ENCODE measurements at places on chromosomes 13 and 19.

DNA sequence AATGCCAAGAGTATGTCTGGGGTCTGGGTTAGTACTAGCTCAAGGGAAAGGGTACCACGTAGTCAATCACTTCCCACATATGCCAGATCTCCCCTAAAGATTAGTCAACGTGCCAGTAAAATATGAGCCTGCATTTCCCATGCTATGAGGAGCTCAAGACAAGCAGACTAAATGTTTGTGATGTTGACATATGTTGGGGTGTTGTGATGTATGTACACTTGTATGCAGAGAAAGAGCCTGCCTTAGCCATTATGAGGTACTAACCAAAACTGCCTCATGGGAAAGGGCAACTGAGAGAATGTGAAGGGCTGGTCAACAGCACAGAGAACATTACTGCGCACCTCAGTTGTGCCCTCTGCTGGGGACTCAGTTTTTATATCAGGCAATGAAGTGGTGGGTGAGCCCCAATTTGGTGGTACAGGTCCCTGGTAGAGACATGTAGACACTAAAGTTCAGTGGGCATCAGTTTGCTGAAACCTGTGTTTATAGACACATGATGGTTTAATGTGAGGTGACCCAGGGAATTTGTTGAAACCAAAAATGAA is 287.0 kb downstream of the DCT start:
- no peak for DNase-seq

GRCh38 chr19:40633207-40633606 is 32.0 kb downstream of the LTBP4 start:
- DNase-seq: no peak

- peak; percentile 66 for DNase-seq
These were observed at the start of gene ZNF524 for GRCh38 chr19:55599842-55600661. ZNF524 (plus strand) TSS chr19:55600288; CDS start chr19:55602113, 1,825 bp downstream.

DNA sequence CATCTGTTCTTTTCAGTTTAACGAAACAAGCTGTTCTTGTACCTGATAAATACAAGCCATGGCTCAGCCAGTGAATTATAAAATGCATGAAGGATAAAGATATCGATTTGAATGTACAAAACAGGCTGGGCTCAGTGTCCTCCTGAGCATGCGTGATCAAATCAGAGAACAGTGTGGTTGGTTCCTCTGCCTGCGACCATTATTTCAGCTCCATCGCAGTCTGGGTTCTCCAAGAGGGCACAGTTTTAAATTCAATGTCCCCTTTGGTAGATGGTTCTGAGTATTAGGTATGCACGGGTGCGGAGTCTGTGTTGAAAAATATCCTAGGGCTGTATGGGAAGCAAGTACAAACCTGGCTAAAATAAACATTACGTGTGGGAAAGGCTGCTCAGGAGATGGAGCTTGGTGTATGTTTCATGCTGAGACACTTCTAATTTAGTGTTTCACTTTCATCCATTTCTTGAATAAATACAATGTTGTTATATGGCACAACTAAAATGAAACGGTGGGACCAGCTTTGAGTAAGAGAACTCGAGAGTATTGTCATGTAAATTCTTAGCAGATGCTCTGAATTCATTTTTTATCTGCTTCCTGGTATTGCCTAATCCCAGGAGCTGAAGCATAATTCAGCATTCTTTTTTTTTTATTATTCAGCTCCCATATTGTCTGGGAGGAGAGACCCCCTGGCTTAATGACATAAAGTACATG is 458.7 kb downstream of the MYO16 start:
- no peak for DNase-seq

- DNase-seq: no peak
These were observed 352.6 kb downstream of the ENOX1 start for GRCh38 chr13:43434191-43434590.

DNA sequence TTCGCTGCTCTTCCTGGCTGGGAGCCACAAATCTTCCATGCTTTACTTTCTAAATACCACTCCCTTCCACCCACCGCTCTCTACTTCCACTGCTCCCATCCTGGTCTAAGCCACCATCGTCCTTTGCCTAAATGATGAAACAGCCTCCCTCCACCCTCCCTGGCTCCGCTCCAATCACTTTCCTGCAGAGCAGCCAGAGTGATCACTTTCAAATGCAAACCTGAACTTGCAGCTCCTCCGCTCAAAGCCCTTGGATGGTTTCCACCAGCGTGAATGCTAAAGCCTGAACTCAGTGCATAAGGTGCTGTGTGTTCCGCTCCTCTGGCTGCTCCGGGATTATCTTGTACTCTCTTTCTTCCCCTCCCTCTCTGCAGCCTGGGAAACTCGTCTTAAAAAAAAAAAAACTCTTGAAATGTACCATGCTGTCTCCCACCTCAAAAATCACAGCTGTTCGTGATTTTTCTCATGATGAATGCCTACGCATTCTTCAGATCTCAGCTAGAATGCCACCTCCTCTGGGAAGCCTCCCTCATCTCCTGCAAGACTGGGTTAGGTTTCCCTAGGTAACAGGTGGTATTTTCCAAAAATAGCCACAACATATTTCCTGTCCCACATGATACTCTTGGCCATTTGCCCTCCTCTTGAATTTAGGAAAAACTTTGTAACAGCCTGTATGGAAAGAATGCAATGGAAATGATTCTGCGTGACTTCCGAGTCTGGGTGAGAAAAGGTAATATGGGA is 3.7 kb upstream of the SIN3B start:
- DNase-seq: no peak

DNA sequence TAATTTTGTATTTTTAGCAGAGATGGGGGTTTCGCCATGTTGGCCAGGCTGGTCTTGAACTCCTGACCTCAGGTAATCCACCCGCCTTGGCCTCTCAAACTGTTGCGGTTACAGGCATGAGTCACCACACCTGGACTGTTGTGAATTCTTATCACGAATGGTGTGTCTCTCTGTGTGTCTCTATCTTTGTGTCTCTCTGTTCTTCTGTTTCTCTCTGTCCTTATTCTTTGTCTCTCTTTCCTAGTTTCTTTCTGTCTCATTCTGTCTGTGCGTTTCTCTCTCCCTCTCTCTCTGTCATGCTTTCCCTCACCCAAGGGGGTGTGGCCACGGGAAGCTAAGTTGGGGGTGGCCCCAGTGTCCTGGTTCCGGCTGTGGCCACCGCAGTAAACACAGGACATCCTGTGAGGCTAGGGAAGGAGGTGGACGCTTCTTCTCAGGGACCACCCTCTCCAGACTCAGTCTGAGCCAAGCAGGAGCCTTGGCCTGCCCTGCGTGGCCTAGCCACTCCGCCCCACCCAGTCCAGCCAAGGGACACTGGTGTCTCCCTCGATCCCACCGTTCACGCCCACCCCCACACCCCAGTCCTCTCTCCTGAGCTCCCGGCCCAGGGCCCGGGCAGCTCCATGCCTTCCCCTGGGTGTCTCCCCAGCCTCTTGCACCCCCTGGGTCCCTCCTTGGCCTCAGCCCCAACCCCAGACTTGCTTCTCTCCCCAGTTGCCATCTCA is 3.9 kb upstream of the PRX start:
- no peak for DNase-seq

DNA sequence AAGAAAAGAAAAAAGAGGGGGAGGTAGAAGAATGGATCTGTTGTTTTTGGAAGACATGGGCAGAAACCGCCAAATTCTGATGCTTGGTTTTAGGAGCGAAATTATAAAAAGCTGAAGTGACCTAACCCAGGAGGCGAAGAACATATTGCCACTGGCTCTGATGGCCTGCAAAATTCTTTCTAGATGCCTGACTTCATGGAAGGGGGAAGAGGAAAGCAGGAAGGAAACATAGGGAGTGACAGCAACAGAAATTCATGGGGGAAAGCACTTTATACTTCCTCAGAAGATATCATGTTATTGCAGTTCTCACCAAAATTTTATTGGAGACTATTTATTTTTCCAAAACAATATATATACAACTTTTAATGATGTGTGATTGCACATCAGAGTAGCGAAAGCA is 213.5 kb downstream of the DLEU7 start:
- DNase-seq: no peak

DNA sequence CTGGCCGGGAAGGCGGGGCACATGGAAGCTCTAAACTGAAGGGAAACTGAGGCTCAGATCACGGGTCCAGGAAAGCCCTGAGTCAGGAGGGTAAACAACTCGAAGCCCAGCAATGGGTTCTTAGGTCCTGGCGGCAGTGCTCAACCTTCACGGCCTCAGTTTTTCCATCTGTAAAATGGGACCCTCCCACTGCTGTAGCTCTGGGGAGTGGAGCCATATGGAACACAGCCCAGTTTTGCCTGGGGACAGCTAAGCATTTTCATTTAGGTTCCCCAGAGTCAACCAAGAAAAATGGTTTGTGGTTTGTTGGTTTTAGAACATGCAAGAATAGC is 30.4 kb downstream of the CEBPG start:
- no peak for DNase-seq

- DNase-seq: no peak
These were observed 442.3 kb downstream of the TUBA3C start for GRCh38 chr13:18739310-18739709.

DNA sequence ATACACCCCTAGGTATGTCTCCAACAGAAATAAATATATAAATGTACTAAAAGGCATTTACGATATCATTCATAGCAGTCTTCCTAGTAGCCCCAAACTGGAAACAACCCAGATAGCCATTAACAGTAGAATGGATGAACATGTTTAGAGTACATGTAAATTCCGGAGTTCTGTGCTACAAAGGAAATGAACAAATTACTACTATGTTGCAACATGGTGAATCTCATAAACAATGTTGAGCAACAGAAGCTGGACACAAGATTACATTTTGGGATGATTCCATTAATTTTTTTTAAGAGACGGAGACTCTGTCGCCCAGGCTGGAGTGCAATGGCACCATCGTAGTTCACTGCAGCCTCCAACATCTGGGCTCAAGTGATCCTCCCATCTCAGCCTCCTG is 5.9 kb upstream of the SLC7A10 start:
- DNase-seq: no peak

DNA sequence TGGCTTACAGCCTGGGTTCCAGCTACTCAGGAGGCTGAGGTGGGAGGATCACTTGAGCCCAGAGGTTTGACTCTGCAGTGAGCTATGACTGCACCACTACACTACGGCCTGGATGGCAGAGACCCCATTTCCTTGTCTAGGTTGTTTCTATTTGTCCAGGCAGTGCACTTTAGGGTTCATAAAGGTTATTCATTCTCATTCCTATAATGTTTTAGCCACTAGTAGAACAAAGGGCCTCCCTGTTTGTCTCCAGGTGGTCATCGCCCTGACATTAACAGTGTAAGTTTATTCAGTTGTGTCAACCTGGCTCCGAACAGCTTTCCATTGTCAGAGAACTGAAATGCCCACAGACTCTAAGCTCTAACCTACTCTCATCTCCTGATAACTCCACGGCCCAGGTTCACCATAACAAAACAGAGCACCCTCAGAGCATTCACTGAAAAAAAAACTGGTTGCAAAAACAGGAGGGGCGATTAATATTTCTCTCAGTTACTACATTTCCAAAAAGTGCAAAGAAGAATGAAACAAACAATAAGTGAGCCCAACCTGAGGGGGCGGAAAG is 37.1 kb downstream of the SMAD9 start:
- no peak for DNase-seq

GRCh38 chr19:30339624-30340525 is 32.3 kb upstream of the ZNF536 start:
- DNase-seq: no peak

DNA sequence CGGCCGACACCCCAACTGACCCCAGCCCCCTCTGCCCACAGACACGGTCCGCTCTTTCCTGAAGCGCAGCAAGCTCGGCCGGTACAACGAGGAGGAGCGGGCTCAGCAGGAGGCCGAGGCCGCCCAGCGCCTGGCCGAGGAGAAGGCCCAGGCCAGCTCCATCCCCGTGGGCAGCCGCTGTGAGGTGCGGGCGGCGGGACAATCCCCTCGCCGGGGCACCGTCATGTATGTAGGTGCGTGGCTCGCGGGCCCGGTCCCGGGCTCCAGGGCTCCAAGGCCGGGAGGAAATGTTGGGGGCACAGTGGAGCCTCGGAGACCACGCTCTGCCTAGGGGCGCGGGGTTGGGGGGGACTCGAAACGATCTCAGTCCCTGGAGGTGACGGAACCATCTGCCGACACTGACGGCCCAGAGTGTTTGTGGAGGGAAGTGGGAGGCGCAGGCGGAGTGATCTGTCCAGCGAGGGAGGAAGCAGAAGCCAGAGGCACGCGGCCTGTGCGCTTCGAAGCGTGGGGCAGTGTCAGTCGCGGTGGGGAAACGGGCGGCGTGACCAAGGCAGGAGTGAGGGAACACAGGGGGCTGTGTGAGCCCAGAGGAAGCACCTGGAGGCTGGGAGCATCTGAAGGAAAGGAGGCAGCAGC is 6.3 kb downstream of the TBCB start:
- no peak for DNase-seq

- no peak for DNase-seq
These were observed 122.9 kb downstream of the OLFM4 start for GRCh38 chr13:53151336-53152056.

GRCh38 chr13:73989244-73989843 is 144.9 kb downstream of the KLF12 start:
- no peak for DNase-seq

DNA sequence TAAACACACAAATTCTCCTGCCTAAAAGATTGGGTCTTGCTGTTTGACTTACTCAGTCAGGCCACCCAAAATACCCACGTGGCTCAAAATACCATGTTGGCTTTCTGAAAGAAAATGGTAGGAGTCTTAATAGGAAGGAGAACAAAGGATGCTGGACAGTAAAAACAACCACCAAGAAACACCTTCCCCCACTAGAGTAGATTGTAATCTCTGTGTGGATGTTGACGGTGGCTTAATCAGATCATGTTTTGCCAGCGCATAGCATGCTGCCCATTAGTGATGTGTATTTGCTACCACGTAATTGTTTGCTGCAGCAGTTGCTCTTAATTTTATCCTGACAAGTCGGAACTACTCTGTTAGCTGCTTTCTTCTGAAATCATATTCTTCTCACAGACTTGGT is 1229.3 kb upstream of the SLC10A2 start:
- no peak for DNase-seq

- no peak for DNase-seq
These were observed 21.2 kb downstream of the TMPRSS9 start for GRCh38 chr19:2381148-2381820.

DNA sequence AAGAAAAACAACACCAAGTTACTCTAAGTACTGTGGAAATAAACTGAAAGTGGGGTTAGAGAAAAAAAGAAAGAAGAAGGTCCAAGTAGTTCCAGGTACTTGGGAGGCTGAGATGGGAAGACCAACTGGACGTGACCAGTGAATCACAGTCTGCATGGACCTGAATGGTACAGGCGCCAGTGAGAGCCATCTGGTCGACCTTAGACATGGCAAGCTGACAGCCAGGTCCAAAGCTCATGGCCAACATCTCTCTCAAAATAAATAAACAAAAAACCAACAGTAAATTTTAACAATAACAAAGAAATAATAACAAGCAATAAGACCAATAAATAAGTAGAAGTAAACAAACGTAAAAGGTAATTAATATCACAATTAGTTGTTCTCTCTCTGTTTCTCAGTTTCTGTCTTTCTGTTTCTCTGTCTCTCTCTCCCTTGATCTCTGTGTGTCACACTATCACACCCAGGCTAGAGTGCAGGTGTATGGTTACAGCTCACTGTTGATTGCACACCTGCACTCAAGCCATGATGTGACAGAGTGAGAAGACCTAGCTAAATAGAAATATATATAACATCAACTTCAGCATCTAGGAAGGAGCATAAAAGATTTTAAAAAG is 31.6 kb upstream of the ZNF724 start:
- DNase-seq: no peak

- no peak for DNase-seq
These were observed 476.5 kb downstream of the MYO16 start for GRCh38 chr13:109105899-109106298.

GRCh38 chr19:46536391-46536790 is 40.7 kb upstream of the PNMA8B start:
- no peak for DNase-seq

Measured in stimulated activated CD8-positive, alpha-beta memory T cell treated with anti-CD3 and anti-CD28 coated beads, Interleukin-7, amount 100 ng/mL, for 1 hour (primary cell).